ENCODE measurements at places on chromosomes 3 and 15.

DNA sequence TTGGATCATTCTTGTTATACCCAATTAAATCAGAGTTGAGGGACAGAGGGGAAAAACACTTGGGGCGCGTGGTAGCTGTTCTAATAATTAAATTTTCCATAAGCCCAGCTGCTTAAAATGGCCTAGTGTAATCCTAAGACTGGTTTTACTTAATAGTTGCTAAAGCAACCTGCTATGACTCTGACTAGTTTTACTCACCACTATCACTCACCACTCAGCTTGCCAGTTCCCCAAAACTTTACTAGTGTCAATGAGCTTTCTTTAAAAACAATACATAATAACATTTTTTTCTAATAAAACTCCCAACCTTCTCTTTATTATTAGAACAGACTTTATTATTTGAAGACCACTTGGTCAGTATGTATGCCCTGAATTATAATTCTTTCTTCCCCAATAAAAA lies 49.6 kb downstream of the ECT2 start:
- no peak for DNase-seq

DNA sequence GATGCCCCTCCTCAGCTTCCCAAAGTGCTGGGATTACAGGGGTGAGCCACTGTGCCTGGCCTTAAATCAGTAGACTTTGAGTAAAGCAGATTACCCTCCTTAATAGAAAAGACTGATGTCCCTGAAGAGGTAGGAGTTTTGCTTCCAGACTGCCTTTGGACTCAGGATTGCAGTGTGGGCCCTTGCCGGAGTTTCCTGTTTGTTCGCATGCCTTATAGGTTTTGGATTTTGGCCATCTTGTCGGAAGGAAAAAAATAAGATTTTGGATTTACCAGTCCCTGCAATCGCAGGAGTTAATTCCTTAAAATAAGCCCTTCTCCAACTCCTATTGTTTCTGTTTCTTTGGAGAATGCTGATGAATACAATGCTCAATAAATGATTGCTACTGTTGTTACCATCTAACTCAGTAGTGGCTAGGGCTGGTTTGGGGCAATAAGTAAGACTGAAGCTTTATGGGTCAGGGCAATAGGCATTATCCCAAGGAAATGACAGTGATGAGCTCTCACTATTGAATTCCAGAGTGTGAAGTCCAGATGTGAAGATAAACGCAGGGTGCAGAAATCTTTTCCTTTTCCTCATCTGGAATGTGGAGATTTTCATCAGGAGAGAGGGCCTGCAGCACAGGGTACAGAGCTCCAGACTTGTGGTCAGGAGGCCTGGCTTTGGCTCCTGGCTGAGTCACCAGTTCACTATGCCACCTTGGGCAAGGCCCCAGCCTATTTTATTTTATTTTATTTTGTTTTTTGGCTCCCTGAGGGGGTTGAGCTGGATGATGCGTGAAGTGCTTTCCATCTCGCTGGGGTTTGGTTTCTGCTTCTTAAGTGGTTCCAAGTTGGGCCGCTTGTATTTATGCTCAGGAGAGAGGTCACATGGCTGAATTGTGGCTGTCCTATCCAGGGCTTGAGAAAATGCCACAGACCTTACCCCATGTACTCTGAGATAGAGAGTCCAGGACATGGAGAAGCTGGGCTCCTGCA lies 25.3 kb downstream of the FOXL2 start:
- DNase-seq, result no peak

DNA sequence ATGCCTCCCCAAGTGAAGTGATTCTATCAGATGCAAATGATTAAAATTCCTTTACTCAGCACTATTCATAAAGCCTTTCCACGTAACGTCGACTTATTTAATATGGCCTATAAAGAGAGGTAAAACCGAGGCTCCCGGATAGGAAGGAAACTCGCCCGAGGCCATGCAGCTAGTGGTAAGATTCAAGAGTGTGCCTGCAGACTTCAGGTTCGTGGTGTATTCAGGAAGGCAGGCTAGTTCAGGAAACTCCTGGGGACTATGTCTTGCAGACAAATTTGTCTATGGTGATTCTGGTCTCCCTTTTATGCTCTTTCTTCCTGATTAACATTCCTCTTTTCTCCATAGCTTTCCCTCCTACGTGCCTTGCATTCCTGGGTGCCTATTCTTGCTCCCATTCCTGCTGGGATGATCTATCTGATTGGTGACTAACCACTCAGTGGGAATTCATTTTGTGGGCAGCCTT lies 150.7 kb downstream of the SST start:
- no peak for DNase-seq

DNA sequence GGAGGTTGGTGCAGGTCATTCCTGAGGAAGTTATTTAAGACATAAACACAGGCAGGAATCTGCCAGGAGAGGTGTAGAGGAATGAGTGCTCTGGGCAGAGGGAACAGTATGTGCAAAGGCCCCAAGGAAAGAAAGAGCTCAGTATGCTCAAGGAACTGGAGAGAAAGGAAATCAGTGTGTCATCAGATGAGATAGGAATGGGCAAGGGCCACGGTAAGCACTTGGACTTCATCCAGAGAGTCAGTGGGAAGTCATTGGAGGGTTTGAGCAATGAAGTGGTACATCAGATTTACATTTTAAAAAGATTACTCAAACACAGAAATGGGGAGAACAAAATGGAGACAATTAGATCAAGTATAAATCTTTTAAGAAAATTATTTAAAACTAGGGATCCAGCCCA lies 272.2 kb downstream of the ADAMTSL3 start:
- DNase-seq, result no peak

GRCh38 chr3:13878281-13879101 lies 1.4 kb downstream of the WNT7A start:
- no peak for DNase-seq

GRCh38 chr3:39752751-39753150 lies 56.7 kb upstream of the MYRIP start:
- DNase-seq, result no peak

DNA sequence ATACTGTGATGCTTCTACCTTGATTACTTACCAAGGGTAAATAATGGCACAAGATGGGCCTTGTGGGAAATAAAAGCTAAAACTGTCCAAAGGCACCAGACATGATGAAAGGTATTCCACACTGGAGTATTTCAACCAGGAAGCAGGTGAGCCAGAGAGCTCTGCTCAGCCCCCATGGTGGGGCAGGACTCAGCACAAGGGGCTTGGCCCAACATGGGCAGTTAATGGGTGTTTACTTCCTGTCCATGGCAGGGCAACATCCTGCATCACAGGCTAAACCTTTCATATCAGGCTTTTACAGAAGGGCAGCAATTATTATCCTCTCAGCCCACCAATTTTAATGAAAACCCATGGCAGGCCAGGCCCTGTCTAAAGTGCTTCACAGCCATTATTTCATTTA lies 38.2 kb downstream of the MAGI1 start:
- no peak for DNase-seq

- DNase-seq, result no peak
Measured at GRCh38 chr15:29034593-29035335, 149.0 kb downstream of the APBA2 start.

GRCh38 chr15:66864086-66864830 lies 162.2 kb downstream of the SMAD6 start:
- DNase-seq, result no peak

DNA sequence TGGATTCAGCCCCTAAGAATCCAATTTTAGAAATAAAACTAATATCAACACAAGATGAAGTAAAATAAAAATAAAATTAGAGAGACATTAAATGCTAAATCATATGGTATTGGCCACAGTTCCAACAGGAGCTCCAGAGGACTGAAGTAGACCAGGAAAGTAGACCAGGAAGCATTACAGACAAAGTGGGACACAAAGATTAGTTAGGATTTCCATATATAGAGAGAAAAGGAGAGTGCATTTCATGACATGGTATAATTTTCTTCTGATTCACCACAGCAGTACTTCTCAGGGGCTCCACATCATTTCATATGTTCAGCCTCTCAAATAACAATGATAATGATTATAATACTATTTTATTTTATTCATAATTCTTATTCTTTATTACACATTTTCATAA lies 18.3 kb downstream of the FGF7 start:
- no peak for DNase-seq

Data from CD8-positive, alpha-beta memory T cell (primary cell).